ENCODE measurements at places on chromosomes 6 and 20.

GRCh38 chr6:70234561-70235236 lies 68.2 kb downstream of the COL9A1 start:
- no peak for DNase-seq

DNA sequence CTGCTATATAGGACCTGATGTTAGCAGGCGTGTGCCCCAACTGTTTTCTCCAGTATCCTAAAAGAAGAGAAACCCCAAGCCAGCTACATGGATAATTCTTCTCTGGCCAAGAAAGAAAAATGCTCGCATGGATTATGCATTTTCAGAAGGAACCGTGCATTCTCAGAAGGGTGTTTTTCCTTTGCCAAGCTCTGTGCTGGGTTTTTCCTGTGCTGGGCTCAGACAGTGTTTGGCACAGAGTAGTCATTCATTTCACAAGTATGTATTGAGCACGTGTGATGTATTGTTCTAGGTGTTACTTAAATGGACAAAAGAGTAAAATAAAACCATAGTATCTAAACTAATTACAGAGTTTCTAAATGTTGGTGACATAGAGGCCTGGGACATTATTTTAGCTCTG lies 62.7 kb upstream of the ZNF133 start:
- no peak for DNase-seq

DNA sequence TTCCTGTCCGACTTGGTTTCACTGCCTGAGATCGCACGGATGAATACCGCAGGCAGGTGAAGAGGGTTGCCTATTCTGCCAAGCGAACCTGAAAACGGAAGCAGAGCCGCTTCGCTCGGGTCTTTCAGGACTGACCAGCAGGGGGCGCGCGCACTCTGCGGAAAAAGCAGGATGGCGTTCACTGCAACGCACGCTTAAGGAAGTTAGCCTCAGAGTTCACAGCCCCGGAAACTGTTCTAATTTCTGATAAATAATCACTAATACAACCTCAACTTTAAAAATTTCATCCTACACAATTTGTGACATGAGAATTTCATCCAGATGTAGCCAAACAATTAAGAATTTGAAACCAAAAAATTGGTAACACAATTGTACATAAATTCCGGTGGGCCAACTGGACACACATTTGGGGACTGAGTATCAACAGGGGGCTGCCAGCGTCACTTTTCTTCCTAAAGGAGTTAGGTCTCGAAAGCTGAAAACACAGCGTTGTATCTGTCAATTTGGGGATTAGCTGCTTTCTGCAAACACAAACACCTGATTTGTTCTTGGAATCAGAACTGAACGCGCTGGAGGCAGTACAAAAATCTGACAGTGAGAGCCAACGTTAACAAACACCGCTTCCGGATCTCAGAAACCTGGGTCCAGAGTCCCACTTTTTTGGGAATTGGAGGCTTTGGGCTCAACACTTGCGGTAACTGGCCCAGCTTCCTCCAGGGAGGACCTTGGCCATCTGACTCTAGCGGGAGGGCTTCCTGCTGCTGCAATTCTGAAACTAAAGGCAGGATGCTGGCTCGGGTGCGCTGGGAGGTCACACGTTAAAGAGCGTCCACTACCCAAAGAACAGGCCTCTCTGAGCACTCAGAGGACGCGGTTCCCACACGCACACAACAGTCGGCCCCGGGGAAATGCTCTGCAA lies 8.8 kb downstream of the PXDC1 start:
- peak; percentile 80 for DNase-seq

- DNase-seq: no peak
These were observed 539.4 kb upstream of the GJE1 start for GRCh38 chr6:141593311-141593710.

GRCh38 chr6:89007209-89008000 lies 44.0 kb upstream of the RNGTT start:
- no peak for DNase-seq

GRCh38 chr6:10338151-10338550 lies 76.7 kb downstream of the TFAP2A start:
- no peak for DNase-seq

DNA sequence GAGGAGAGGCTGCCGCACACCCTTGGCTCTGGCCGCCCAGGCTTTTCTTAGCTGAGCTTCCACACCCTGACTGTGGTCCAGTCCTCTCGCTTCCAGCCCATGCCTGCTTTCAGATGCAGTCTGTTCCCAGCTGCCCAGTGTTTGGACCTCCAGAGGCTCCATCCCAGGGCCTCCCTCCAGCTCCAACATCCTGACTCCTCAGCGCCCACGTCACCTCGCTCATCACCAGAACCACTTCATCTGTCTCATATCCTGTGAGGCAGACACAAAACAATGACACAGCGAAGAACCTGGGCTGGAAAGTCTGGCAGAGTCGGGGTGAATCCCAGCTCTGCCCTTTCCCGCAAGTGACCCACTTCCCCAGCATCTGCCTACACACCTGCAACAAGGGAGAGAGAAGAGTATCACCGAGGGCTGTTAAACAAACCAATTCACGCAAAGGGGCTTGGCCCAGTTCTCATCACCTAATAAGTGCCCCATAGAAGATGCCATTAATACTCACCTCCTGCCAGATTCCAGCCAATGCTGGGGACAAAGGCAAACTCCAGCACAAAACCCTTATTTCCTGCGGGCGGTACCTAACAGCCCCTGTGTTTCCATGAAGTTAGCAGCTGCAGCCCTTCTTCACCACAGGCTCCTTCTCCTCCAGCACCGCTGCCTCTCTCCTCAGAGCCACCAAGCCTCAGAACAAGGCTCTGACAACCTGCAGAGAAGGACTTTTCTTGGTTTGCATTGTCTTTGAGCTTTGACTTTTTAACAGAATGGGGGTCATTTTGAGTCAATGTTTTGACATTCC lies 133.4 kb upstream of the CDH4 start:
- DNase-seq: no peak

GRCh38 chr6:5846889-5847288 lies 159.8 kb downstream of the NRN1 start:
- no peak for DNase-seq

- DNase-seq: peak; percentile 29
These were observed 16.5 kb downstream of the ACTR5 start for GRCh38 chr20:38764567-38765318.

- peak; percentile 49 for DNase-seq
These were observed 10.1 kb upstream of the NHSL1 start for GRCh38 chr6:138509371-138509770.

DNA sequence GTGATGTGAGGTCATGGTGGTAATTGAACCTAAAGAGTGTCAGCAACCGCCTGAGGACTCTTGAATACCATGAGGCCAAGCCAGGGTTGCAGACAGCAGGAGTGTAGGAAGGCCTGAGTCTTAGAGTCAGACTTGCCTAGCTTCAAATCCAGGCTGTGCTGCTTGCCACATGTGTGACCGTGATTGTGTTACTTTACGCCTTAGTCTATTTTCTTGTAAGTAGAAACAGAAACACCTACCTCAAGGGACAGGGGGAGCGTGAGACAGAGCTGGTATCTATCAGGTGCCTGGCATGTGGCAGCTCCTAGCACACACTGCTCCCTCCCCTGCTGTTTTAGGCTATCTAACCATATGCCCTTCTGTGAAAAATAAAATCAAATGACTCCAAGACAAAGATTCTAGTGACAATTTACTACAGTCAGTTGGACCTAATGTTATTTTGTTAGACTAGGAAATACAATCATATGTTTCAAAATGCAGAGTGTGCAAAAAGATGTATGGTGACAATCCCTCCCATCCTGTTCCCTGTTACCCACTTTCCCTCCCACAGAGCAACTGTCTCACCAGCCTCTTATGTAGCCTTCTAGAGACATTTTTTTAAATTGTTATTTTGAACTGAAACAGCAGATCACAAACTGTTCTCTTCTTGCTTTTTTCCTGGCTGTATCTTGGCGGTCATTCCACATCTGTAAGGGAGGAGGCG lies 21.7 kb downstream of the TAF8 start:
- no peak for DNase-seq

DNA sequence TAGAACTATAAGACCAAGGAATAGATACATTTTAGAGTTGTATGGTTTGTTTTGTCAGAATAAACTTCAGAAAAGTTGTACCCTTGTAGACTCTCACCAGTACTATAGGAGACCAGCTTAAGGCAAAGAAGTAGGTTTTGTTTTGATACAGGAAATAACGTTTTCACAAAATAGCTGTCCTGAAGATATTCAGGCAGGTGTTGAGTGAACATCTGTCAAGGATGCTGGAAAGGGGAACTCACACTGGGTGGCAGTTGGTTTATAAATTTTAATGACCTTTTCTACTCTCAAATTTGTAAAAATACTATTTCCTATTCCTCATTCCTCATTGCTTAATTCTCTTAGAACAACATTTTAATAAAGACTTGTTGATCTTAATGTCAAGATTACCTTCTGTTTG lies 174.0 kb upstream of the MAN1A1 start:
- no peak for DNase-seq

- DNase-seq: no peak
These were observed 70.0 kb upstream of the TBXT start for GRCh38 chr6:166237617-166238016.

DNA sequence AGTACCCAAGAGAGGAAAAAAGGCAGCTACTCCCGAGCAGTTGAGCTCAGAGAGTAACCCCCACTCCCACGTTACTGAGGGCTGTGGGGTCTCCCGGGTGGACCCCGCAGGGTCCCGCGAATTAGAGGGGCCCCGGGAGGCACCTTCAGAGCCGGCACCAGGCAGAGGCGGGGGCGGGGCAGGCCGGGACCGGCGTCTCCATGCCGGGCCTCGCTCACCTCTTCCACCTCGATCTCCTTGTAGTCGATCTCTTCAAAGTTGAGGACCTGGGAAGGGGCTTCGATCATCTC lies 381 bp downstream of the MAP3K7 start:
- no peak for DNase-seq

GRCh38 chr20:59469267-59470252 lies 134.8 kb upstream of the PHACTR3 start:
- DNase-seq: no peak

DNA sequence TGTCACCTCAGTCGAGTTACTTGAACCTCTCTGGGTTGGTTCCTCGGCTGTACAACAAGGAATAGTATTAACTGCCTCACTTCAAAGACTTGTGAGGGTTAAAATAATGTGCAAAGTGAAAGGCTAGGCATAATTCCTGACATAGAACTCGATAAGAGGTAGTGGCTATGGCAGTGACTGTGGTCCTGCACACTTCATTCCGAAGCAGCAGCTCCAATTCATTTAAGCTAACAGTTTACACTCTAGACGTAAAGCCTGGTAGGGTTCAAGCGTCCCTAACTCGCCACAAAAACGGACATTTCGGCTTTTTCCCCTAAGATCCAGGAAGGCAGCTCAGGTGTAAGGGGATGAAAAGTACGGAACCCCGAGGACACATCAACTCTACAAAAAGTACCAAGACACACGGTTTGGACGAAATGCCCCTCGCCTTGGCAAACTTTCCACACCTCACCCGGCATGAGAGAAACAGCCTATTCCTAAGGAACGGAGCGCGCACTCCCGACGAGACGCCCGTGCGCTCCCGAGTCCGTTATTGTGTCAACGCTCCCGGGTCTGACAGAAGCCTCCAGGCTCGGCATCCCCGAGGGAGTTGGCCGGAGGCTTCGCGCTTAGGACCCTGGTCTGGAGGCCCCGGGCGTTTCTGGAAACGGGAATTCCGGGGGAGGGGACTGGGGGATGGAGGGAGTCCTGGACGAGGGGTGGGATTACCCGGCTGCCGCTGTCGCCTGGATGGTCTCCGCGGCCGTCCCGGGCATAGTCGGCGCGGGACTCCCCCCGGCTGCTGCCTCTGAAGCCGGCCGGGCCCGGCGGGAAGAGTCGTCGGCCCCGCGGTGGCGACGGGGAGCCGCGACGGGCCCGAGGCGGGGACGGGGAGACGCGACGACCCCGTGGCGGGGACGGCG lies 937 bp downstream of the ZNF318 start:
- peak; percentile 15 for DNase-seq

DNA sequence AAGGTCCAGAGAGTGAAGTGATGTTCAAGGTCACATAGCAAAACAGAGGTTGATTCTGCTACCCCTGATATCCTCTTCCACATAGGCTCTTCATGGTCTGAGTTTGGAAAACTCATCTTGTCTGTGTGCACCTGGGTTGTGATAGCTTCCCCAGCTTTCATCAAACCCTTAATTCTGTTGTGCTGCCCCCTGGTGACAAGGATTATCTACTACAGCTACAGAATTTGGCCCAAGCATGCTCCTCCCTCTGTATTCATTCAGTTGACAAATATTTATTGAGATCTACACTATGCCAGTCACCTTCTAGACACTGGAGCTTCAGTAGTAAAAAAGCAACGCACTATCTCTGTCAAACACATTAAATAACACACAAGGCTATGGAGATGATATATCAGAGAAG lies 50.4 kb downstream of the SMPDL3A start:
- peak; percentile 78 for DNase-seq

DNA sequence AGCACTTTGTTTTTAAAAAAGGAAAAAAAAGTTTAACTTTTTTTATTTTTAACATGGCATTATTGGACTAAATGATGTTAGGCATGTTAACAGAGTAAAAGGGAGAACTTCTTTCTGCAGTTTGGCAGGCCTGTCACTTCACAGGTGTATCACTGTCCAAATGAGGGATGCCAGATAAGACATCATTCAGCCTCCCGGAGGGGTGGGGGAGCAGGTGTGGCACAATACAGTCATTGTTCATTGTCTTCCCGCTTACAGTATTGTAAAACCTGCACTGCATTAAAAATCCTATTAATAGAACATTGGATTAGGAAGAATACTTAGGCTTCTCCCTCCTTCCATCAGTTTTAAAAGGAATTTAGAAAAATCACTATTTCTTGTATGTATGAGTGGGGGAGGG lies 80.7 kb downstream of the CARMIL1 start:
- DNase-seq: peak; percentile 32

GRCh38 chr6:163513570-163514166 lies 99.2 kb downstream of the QKI start:
- DNase-seq: no peak

DNA sequence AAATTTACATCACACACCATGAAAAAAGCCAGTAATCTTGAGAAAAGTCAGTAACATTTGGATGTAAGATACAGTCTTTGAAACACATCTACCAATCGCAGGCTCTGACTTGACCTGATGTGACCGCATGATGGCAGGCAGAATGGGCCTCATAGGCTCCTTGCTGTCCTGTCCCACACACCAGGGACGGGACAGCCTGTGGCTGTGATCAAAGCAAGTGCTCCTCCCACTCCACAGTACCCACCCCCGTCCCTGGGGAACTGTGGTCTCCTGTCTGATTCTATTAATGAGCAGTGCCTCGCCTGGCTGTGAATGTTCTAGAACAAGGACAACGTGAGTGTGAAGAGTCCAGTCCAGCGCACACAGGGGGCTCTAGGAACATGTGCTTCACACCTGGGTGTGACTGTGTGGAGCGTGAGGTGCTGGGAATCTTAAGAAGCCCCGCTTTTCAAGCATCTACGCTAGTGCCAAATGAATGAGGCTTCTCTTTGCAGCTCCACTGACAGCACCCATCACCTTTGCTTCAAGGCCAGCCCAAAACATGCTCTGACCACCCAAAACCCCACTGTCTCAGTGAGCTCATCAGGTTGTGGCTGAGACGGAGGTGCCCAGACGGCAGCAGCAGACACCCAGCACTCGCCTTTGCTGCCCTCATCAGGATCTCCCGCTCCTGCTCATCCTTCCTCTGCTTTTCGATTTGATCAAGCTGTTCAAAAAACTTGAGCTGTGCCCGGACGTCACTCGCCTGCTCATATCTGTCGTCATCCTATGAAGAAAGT lies 67.1 kb downstream of the TAF4 start:
- no peak for DNase-seq

Data from SK-MEL-5 (cell line).